ENCODE measurements at places on chromosomes 5 and 9. TPM values are rescaled to one million over a fixed set of nuclear protein-coding genes. Genes with fewer than 3 reads are reported as not detected.

DNA sequence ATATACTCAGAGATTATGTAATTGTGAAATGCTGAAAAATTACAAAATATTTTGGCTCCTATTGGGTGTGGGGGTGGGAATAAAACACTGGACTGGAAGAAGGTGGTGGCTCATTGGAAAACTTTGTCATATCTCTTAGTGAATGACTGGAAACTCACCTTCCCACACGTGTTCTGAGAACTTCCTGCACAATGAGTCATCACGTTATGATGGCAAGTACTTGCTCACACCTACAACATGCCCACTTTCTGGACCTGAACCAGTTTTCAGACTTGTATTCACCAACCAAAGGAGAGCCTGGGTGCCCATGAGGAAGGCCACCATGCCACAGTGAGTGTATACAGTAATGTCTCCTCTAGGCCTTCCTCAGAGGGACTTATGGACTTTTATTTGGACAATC is 294.8 kb downstream of the ASTN2 start:
- no peak for DNase-seq

- no peak for DNase-seq
Observed at GRCh38 chr5:133683646-133684596, 71.6 kb upstream of the FSTL4 start.

GRCh38 chr9:91220491-91221135 is 141.1 kb downstream of the AUH start:
- no peak for DNase-seq

DNA sequence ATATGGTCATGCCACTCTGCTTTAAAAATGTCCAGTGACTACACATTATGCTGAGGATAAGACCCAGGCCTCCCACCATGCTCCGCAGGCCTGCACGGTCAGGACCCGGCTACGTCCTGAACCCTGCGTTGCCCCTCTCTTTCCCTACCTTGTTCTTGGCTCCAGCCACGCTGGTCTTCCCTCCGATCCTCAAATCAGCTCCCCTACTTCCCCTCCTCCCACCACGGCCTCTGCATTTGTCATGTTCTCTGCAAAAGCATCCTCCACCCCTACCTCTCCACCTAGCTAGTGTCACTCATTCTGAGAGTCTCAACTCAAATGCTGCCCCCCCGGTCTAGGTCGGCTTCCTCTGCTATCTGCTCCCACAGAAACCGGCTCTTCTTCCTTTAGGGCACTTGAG is 11.2 kb downstream of the GPX3 start:
- no peak for DNase-seq

DNA sequence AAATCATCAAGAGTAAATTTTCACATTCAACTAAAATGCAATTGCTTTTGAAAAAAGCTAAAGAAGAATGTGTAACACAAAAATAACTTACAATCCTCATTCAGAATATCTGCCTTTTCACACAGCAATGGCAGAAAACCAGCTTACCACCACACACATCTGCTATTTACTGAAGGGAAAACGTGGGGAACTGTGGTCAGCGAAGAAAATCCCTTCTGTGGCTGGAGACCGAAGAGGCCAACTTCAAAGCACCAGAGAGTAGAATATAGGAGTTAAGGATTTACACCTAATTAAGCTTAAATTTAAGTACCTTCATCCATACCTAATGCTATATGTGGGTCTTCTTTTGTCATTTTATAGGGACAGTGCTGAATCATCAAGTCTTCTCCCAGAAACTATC is 339.6 kb downstream of the DEPDC1B start:
- DNase-seq = no peak

DNA sequence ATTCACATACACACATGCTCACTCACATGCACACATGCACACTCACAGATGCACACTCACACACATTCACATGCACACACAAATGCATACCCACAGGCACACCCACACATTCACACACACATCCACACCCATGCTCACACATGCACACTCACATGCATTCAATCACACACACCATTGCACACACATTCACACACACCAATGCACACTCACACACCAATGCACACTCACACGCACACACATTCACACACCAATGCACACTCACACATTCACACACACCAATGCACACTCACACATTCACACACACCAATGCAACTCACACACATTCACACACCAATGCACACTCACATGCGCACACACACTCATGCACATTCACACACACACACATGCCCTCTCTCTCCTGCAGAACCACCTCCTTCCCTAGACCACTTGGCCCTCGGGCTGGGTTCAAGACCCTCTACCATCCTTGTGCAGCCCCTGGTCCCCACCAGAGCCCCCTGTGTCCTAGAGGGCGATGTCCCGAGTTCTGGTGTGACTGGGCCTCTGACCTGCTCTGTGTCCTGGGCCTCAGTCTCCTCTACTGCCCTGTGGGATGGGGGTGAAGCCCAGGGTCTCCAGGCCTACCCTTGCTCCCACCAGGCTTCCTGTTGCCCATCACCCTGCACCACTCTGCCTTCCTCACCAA is 139.0 kb downstream of the OLFM1 start:
- no peak for DNase-seq

GRCh38 chr9:36874921-36875320 is 159.1 kb downstream of the PAX5 start:
- no peak for DNase-seq

- no peak for DNase-seq
Observed at GRCh38 chr5:10735569-10736276, 25.3 kb downstream of the DAP start.

- DNase-seq = no peak
Observed at GRCh38 chr5:53481887-53482716, 1.7 kb downstream of the FST start.

DNA sequence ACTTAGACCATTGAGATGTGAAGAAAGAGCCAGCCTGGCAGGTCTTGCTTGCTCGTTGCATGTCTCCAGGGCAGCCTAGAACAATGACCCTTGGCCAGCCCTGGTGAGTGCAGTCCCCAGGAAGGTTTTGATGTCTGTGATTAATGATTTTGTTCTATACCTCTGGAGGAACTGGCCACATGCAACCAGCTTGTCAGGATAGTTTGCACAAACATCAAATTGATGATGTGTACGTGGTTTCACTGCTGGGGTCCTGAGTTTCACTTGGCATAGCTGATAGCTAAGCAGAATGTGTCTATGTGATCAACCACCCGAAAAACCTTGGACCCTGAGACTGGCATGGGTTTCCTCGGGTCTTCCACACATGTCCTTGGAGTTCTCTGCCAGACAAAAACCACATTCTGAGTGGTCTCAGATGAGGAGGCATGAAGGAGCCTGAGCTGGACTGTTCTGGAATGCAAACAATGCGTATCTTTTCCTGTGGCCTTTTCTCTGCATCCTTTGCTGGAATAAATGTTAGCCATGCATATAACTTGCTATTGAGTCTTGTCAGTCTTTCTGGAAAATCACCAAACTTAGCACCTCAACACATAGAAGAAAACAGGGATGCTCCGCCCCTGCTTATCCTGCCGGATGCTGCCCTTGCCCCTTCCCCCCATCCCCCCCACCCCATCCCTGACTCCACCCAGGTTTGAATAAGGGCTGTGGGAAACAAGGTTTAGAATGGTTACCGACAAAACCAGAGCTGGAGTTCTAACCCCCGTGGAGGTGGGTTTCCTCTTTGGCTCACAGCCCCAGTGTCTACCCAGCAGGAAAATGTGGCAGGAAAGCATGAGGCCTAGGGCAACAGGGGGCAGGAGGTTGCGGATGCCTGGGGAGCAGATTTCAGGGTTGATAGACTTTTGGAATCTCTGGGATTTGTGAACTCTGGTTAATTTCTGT is 50.1 kb upstream of the ANKRD33B start:
- DNase-seq = peak; percentile 79

- peak; percentile 11 for DNase-seq
Observed at GRCh38 chr9:124140941-124141568, 116.7 kb upstream of the NEK6 start.

DNA sequence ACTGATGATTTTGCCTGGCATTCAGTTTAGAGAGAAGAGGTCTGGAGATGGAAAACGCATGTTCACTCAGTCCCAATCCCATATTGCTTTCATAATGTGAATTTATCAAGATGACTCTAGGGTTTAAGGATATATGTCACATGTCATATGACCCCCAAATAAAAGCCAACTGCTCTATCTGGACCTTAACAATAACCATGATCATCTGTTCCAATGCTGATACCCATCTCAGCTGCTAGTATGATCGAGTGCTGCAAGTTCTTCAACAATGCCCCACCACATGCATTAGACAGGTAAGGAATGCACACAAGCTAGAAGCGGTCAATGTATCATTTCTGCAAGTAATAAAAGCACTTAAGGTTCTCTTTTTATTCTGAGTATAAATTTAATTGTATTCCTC is 91.8 kb downstream of the OXCT1 start:
- no peak for DNase-seq

GRCh38 chr9:127680846-127681245 is 25.9 kb upstream of the CFAP157 start:
- no peak for DNase-seq

- DNase-seq = peak; percentile 50
Observed at GRCh38 chr5:41122459-41122858, 51.3 kb upstream of the MROH2B start.

DNA sequence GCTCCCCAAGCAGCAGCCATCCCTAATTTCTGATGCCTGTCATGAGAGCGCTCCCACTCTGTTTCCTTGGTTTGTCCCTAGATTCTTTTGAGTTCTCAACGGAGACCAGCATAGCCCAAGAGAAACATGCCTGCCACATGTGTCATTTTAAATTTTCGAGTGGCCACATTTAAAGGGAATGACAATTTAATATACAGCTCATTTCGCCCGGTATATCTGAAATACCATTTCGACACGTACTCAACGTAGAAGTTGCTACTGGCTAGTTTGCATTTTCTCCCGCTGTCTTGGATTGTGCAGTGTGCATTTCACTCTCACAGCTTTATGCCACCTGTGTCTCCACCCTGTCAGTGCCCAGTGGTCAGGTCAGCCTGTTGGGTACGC is 21.0 kb downstream of the LPCAT1 start:
- no peak for DNase-seq

- DNase-seq = no peak
Observed at GRCh38 chr9:3246241-3246640, 279.6 kb downstream of the RFX3 start.

DNA sequence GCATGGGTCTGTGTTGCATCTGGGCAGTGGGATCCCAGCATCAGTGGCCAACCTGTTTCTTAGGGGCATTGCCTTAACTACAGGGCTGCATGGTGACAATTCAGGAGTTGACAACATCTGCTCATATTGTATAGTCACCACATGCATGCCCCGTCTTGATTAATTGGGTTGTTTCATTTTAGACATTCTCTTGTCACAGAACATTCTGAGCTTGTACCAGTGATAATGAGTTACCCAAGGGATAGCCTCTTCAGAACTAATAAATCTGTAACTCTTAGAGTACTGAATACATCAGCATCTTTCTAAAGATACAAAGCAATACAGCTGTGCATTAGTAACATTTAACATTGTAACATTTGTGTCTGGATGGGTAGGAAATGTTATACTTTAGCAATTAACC is 426.5 kb upstream of the CD180 start:
- no peak for DNase-seq

DNA sequence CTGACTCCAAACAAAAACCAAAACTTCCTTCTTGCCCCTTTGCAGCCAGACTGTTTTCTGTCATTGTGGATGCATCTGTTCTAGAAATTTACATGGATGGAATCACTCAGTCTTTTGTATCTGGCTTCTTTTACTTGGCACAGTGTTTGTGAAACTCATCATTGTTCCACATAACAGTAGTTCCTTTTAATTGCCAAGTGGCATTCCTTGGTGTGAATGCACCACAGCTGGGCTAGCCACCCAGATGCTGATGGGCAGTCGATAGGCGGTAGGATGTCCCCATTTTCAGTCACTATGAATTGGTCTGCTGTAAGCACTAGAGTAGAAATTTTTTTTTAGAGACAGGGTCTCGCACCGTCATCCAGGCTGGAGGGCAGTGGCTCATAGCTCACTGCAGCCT is 6.3 kb upstream of the CLPTM1L start:
- no peak for DNase-seq

Gene LVRN
- not detected for total RNA-seq

Gene CFAP77
- total RNA-seq = 0.52 TPM

Gene ALDH1A1
- total RNA-seq = 0.82 TPM

Gene SPINK6
- not detected for total RNA-seq

Gene SPINK5
- total RNA-seq = 2.0 TPM

Gene SLCO6A1
- 0.54 TPM for total RNA-seq

Gene PCDHB6
- total RNA-seq = 0.28 TPM
